ENCODE measurements at places on chromosomes 7 and 10. TPM values are rescaled to one million over a fixed set of nuclear protein-coding genes. Genes with fewer than 3 reads are reported as not detected.

- H3K4me1 ChIP-seq, result no peaks in the 10 kb centered on the region
- no peaks in the 10 kb centered on the region for H3K27me3 ChIP-seq
- no peaks in the 10 kb centered on the region for H3K36me3 ChIP-seq
- H3K4me3 ChIP-seq, result no peak overlapping the region
- H3K27ac ChIP-seq, result no peak overlapping the region
Observed at GRCh38 chr10:7296648-7297047, 114.2 kb downstream of the SFMBT2 start.

Gene ELFN1
- total RNA-seq, result 3.4 TPM

- no peaks in the 10 kb centered on the region for H3K36me3 ChIP-seq
Observed at GRCh38 chr7:151405056-151405455, 4.8 kb downstream of the WDR86 start.

Gene ASAH2B
- total RNA-seq, result 1.5 TPM

- peaks cover 10% of the 10 kb centered on the region for H3K27me3 ChIP-seq
- H3K27ac ChIP-seq, result no peak overlapping the region
- H3K36me3 ChIP-seq, result no peaks in the 10 kb centered on the region
Observed at GRCh38 chr10:100653957-100654781, 91.2 kb upstream of the PAX2 start.

- H3K27ac ChIP-seq, result no peak overlapping the region
- peaks cover 7% of the 10 kb centered on the region for H3K4me1 ChIP-seq
- H3K27me3 ChIP-seq, result no peaks in the 10 kb centered on the region
- no peak overlapping the region for H3K4me3 ChIP-seq
Observed at GRCh38 chr10:117322260-117322659, 53.0 kb downstream of the PDZD8 start.

DNA sequence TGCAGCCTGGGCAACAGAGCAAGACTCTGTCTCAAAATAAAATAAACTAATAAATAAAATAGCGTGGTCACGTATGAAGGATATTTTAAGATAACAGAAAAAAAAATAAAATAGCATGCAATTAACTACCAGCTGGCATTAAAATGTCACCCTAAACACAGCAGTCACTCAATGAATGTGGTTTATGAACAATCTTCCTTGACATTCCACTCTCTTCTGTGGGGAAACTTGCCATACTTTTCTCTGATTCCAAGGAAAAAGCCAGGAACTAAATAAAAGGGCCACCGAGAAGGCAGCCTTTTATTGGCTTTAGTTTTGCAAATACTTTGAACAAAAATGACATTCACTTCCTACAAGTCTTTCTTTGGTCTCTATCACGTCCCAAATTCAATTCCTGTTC lies 266.6 kb downstream of the PARD3 start:
- DNase-seq, result no peak
- peaks cover 11% of the 10 kb centered on the region for H3K4me1 ChIP-seq
- H3K27me3 ChIP-seq, result no peaks in the 10 kb centered on the region

Gene ZNF239
- total RNA-seq, result 2.1 TPM

Gene HOXA4
- total RNA-seq, result 0.28 TPM

Gene NKX1-2
- total RNA-seq, result not detected

DNA sequence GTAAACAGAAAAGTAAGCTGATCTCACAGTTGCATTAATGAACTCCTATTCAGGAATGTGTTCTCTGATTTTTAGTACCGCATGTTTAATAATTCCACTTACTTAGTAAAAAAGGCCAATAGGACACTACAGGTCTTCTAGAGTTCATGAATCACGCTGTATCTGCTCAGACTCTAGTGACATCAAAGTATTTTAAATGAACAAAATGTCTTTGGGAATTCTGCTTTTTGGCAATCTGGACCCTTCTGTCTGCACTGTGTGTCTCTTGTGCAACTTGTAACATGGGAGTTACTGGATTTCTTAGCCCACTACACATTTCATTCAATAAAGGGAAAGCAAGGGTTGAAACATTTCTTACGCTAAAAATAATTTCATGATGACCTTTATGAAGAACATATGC lies 50.2 kb downstream of the RABGEF1 start:
- H3K27ac ChIP-seq, result no peak overlapping the region
- DNase-seq, result no peak
- H3K36me3 ChIP-seq, result peaks cover 11% of the 10 kb centered on the region
- no peaks in the 10 kb centered on the region for H3K4me1 ChIP-seq
- no peak overlapping the region for H3K4me3 ChIP-seq
- H3K27me3 ChIP-seq, result no peaks in the 10 kb centered on the region

DNA sequence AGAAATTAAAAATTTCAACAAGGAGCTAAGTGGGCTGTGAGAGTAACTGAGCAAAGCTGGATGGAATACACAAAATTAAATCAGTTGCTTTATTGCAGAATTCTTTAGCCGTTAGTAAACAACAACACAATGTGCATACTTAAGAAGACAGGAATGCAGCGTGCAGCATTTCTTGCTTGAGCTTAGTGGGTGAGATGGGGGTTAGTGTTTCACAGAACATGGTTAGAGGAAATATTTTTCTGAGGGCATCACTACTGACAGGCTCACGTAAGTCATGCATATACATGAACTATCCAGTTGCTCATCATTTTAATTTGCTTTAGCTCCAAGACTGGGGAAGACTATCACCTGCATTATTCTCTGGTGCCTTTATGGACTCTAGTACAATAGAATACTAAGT lies 80.8 kb downstream of the CD36 start:
- H3K4me3 ChIP-seq, result no peak overlapping the region
- no peaks in the 10 kb centered on the region for H3K4me1 ChIP-seq
- DNase-seq, result no peak
- H3K36me3 ChIP-seq, result no peaks in the 10 kb centered on the region

DNA sequence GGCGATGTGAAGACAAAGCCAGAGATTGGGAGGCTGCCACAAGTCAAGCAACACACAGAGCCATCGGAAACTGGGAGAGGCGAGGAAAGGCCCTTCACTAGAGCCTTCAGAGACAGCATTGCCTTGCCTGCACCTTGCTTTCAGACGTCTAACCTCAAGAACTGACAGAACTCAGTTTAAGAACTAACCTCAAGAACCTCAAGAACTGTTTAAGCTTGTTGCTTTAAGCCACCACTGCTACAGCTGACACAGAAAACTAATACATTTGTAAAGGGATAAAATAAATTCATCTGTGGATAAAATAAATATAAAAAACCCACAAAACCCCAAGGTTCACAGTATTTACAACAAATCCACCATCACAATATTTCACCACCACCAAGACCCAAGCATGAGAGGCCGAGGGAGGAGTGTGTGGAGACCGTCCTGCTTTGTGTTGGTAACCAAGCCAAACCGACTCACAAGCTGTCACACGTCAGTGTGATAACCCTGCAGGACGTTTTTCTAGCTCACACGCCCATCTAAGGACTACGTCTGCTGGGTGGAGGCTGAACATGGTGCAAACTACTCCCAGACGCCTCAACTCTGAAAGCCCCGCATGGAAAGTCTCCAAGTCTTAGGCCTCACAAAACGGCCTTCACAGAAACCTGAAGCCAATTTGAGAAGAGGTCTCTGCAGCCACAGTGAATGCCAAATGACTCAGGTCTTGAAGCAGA lies 116.8 kb downstream of the ABLIM1 start:
- no peak for DNase-seq
- H3K4me1 ChIP-seq, result no peaks in the 10 kb centered on the region
- H3K27ac ChIP-seq, result no peak overlapping the region

Gene DNAH11
- 0.05 TPM for total RNA-seq

Measured in liver (tissue), 10 donors.